ENCODE measurements at places on chromosomes 16 and 17. TPM values are rescaled to one million over a fixed set of nuclear protein-coding genes. Genes with fewer than 3 reads are reported as not detected.

Gene SMIM22
- total RNA-seq, result 7.8 TPM

Gene CHD9NB
- total RNA-seq, result 2.6 TPM

Gene PSMC3IP
- 10.6 TPM for total RNA-seq

Gene SECTM1
- total RNA-seq, result 13.2 TPM

Gene HOXB3
- total RNA-seq, result 93.7 TPM

DNA sequence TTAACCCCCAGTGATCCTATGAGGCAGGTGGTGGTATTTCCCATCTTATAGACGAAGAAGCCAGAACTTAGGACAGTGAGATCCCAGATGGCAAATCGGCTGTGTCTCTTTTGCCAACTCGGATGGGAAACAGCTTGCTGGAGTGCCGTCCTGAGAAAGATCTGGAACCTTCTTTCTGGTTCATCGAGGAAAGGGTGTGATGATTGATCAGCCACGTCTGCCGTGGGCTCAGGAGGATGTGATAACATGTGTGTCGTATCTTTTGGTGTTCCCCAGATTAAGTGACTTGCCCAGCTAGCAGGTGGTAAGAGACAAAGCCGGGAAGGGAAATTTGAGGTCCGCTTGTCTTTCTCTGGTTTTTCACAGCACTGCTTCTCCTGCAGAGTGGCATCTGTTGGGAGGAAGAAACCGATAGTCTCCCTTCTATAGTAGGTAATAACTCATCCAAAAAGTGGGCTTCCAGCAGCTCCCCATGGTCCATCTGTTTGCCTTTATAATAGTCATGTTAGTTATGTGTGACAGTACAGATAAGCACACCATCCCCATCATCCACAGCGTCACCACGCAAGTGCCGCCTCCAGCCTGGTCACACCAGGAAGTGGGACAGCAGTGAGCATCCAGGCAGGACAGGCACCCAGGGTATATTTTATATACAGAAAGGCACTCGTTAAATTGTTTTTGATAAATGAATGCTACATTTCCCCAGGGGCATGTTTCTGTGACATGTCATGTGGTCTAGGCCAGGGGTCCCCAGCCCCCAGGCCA, 175.5 kb downstream of the KATNIP start:
- no peak for DNase-seq

- no peak for DNase-seq
These were observed 6.0 kb downstream of the IL34 start for GRCh38 chr16:70652322-70652721.

- no peak for DNase-seq
These were observed 180.4 kb upstream of the IRX5 start for GRCh38 chr16:54750249-54750648.

DNA sequence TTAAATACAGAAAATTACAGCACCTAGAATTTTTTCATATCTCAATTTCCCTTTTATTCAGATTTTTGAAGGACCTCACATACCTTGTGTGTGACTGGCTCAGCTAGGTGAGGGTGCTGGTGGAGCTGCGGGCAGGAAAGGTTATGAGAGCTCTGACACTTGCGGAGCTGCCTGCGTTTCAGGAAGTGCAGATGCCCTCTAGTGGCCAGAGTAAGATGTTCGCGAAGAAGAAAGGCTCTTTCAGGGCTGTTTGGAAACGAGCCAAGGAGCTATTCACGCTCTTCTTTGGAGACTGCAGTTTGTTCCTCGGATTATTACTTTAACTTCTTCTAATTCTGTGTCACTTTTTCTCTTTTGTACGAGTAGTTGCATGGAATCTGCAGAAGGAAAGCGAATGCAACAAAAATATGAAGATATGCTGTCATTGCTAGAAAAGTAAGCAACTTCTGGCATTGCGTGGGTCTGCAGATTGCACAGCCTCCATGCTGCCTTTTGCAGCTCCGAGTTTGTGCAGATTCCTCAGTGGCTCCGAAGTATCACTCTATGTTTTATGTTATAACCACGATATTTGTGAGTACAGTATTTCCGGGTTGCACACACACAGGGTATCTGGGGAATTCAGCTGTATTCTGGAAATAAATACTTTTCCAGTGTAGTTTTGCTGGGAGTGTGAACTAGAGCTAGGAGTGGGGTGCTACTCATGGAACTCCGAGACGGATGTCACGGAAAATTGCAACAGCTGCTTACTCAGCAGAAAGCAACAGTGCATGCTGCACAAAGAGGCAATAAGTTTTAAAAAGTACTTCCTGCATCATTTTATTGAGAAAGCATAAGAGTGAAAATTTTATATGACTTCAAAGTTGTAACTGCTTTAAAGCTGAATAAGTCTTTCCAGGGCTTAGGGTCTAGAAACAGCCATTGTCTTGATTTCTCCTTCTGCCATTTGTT, 46.3 kb downstream of the DNAH9 start:
- DNase-seq, result no peak

DNA sequence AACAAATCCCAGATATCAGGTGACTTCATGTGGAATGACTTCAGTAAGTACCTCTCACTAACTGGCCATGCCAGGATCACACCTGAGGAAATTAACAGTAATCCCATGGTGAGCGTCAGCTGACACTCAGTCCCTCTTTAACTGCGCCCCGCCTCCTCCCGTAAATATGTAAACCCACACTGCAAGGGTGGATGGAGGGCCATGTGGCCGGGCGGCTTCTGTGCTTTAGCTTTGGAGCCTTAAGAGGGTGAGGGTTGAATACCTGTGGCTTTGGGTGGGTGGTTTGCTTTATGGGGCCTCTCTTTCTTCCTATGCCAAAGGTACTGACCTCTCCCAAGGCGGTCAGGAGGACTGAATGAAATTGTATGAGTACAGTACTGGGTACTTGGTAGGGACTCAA, 141.7 kb downstream of the MRM1 start:
- no peak for DNase-seq

- no peak for DNase-seq
These were observed 71.2 kb upstream of the LGALS9 start for GRCh38 chr17:27559506-27560481.

- DNase-seq, result no peak
These were observed 57.9 kb downstream of the AKAP1 start for GRCh38 chr17:57142925-57143324.

GRCh38 chr16:57791893-57792461, 10.3 kb downstream of the KIFC3 start:
- DNase-seq, result no peak

DNA sequence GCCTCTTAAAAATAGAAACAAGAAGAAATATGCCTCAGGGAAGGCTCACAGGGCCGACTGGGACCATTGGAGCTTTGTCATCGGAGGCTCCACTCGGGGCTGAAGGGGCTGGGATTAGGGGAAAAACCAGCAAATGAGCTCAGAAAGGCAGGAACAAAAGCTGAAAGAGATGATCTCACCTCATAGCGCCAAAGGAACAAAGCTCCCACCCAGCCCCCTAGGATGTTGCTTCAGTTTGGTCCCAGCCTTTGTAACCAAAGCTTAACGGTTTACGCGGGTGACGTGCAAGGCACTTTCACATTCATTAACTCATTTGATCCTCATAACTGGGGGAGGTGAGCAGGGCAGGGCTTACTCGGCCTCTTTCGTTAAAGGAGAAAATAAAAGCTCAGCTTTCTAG, 168.5 kb upstream of the DYNLRB2 start:
- no peak for DNase-seq

GRCh38 chr16:66878067-66878466, 2.2 kb upstream of the PDP2 start:
- DNase-seq, result no peak

GRCh38 chr16:75590920-75591843, 25.0 kb downstream of the GABARAPL2 start:
- no peak for DNase-seq

DNA sequence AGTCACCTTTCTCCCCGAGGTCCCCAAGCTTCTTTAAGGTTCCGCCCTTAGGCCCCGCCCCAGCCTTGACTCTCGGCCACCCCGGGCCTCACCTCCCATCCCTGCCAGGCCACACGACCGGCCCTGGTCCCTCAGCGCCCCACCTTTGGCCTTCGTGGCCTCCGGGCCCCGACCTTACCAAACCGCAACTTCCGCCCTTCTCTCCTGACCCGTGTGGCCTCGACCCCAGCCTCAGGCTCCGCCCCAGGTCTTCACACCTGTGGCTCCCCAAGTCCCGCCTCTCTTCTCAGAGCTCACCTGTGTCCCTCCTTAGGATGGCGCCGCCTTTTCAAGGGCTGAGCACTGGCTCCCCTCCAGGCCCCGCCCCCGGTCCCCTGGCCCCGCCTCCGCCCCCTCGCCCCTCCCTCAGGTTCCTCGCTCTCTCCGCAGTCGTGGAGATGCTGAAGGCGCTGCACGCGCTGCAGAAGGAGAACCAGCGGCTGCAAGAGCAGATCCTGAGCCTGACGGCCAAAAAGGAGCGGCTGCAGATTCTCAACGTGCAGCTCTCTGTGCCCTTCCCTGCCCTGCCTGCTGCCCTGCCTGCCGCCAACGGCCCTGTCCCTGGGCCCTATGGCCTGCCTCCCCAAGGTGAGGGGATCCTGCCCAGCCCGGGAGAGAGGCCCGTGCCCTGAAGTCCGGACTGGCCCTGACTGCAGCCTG, 10.0 kb upstream of the CISD3 start:
- no peak for DNase-seq

- no peak for DNase-seq
These were observed 36.9 kb upstream of the TRAP1 start for GRCh38 chr16:3754081-3754703.
